ENCODE measurements at places on chromosomes 11 and 22.
A peak's percentile ranks its signal among the peaks of the same experiment; 100 is the strongest.

GRCh38 chr22:43066134-43066533 lies 23.1 kb downstream of the TTLL1 start:
- no peak overlapping the region for H3K27ac ChIP-seq
- H3K4me3 ChIP-seq = no peak overlapping the region
- H3K36me3 ChIP-seq = peaks cover 9% of the 10 kb centered on the region
- peaks cover 2% of the 10 kb centered on the region for H3K4me1 ChIP-seq

GRCh38 chr11:134406264-134407185 lies 5.5 kb downstream of the B3GAT1 start:
- H3K4me3 ChIP-seq = no peak overlapping the region
- DNase-seq = no peak
- peaks cover 70% of the 10 kb centered on the region for H3K27me3 ChIP-seq
- peaks cover 2% of the 10 kb centered on the region for H3K36me3 ChIP-seq
- H3K27ac ChIP-seq = peak overlapping the region; percentile 9

GRCh38 chr11:35005141-35005780 lies 88.8 kb downstream of the PDHX start:
- no peak for DNase-seq
- H3K4me1 ChIP-seq = peaks cover 17% of the 10 kb centered on the region
- peak overlapping the region; percentile 89 for H3K27ac ChIP-seq

GRCh38 chr11:133978794-133979193 lies 22.0 kb upstream of the IGSF9B start:
- no peak for DNase-seq
- no peak overlapping the region for H3K27ac ChIP-seq
- no peaks in the 10 kb centered on the region for H3K36me3 ChIP-seq
- H3K27me3 ChIP-seq = peaks cover 57% of the 10 kb centered on the region

GRCh38 chr11:67285541-67286498 lies 3.3 kb upstream of the ANKRD13D start:
- H3K36me3 ChIP-seq = no peaks in the 10 kb centered on the region
- H3K27ac ChIP-seq = peak overlapping the region; percentile 100
- no peak for DNase-seq
- no peaks in the 10 kb centered on the region for H3K27me3 ChIP-seq
- peaks cover 38% of the 10 kb centered on the region for H3K4me1 ChIP-seq

- H3K4me1 ChIP-seq = peaks cover 3% of the 10 kb centered on the region
- no peak overlapping the region for H3K27ac ChIP-seq
- H3K27me3 ChIP-seq = no peaks in the 10 kb centered on the region
- H3K36me3 ChIP-seq = no peaks in the 10 kb centered on the region
Measured at GRCh38 chr11:103545551-103545950, 436.3 kb downstream of the DYNC2H1 start.

DNA sequence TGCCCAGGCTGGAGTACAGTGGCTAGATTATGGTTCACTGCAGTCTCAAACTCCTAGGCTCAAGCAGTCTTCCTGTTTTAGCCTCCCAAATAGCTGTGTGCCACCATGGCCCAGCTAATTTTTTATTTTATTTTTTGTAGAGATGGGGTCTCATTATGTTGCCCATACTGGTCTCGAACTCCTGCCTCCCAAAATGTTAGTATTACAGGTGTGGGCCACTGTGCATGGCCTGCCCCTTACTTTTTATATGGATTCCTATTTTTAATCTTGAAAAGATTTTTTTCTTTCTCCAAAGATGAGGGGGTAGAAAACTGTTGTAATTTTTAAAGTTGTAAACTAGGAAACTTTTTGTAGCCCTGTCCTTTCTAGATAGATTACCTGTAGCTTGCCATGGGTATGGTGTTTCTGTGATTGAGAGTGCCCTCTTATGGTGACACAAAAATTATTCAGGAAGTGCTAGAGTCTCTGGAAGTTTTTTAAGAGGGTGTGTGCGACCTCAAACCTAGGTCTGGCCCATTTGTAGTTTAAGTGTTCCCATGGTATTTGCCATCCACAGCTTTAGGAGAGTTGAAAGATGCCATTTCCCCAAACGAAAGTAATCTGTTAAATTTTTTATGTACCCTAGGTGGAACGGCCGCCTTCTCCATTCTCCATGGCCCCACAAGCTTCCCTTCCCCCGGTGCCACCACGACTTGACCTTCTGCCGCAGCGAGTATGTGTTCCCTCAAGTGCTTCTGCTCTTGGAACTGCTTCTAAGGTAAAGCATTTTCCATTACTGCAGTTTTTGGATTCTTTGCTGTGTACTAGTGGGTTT lies 32.4 kb downstream of the MCAM start:
- H3K27me3 ChIP-seq = no peaks in the 10 kb centered on the region
- H3K4me3 ChIP-seq = peak overlapping the region; percentile 61
- H3K4me1 ChIP-seq = peaks cover 17% of the 10 kb centered on the region
- H3K36me3 ChIP-seq = peaks cover 11% of the 10 kb centered on the region

DNA sequence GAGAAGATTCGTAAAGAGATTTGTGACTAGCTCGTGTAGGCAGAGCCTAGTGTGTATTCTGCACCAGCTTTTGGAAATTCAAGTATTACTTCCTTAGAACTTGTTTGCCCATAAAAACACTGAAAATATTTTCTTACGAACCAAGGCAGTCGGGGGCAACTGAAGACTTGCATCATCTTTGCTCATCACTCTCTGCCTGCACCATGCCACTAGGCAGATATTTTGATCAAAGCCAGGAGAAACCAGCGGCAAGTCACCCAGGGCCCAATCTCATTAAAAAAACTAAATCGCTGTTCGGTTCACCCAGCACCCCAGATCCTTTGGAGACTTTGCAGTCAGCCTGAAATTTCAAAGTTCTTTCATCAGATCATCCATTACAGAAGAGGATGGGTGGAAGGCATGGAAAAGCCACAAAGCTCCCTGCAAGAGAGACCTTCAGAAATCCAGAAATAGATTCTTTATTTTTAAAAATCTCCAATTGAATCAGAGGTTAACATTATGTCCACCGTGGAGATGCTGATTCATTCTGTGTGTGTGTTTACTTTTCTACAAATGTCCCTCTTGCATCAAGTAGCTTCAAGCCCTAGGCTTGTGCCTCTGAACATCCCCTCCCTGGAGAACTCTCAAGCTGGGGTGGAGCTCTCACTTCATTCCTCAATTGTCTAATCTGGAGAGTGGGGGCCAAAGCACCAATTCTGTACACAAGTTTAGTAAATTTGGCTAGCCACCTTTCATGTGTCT lies 78.4 kb downstream of the ETS1 start:
- peak overlapping the region; percentile 100 for H3K27ac ChIP-seq
- H3K4me1 ChIP-seq = peaks cover 85% of the 10 kb centered on the region
- peak overlapping the region; percentile 92 for H3K4me3 ChIP-seq
- H3K27me3 ChIP-seq = no peaks in the 10 kb centered on the region
- no peak for DNase-seq

- no peak for DNase-seq
- H3K4me3 ChIP-seq = no peak overlapping the region
- H3K4me1 ChIP-seq = no peaks in the 10 kb centered on the region
- H3K36me3 ChIP-seq = no peaks in the 10 kb centered on the region
- H3K27me3 ChIP-seq = no peaks in the 10 kb centered on the region
Measured at GRCh38 chr11:115889712-115890111, 385.5 kb upstream of the CADM1 start.

DNA sequence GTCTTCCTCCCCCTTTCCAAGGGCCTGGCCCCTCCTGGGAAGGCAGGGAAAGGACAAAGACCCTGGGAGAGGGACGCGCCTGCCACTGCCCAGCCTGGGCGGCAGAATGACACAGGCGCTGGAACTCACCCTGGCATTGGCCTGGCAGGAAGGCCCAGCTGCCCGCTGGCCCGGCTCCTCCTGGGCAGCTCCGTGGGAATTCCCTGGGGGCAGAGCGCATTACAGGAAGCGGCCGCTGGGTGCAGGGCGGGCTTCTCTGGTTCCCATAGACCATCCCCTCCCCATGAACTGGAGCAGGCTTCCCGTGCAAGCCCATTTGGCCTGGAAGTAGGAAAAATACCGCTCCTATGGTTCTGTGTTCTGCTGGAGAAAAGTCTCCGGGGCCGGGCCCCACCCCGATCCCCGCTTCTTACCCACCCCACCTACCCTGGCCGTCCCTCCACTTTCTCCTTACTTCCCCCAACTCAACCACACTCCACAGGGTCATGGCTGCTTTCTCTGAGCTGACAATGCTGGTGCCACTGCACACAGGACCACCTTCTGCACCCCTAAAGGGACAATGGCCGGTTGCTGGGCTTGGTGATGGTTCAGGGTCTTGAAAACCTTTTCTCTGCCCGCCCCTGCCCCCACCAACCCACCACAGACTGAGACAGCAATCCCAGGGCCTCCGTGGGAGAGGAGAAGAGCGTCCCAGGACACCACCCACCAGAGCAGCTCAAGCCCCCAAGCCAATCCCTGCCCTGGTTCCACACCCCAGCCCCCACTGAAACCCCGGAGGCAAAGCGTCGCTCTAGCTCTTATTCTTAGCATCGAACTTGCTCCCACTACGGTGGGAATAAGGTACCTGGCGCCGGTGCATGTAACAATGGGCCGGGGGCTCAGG lies 58.9 kb downstream of the LINC01488 start:
- peaks cover 5% of the 10 kb centered on the region for H3K36me3 ChIP-seq
- H3K4me1 ChIP-seq = peaks cover 4% of the 10 kb centered on the region
- no peak overlapping the region for H3K4me3 ChIP-seq

All from T-helper 17 cell (primary cell).